Bronchial smooth muscle cell (primary cell): ENCODE measurements at places on chromosomes 13 and 19. TPM values are rescaled to one million over a fixed set of nuclear protein-coding genes. Genes with fewer than 3 reads are reported as not detected.

The DNAAF3 gene
- total RNA-seq: 0.26 and 0.47 TPM in 2 replicates

The HNRNPUL1 gene
- 48.0 and 54.5 TPM in 2 replicates for total RNA-seq

The NKPD1 gene
- total RNA-seq: 0.47 and 0.52 TPM in 2 replicates

The NLRP11 gene
- not detected in 2 replicates for total RNA-seq

The MAST1 gene
- 0.95 and 1.2 TPM in 2 replicates for total RNA-seq

The SYNE4 gene
- 0.16 TPM in 1 of 2 replicates, not detected in the other for total RNA-seq

The FXYD7 gene
- total RNA-seq: 0.17 TPM in 1 of 2 replicates, not detected in the other

The GPR4 gene
- total RNA-seq: under 0.01 TPM in 1 of 2 replicates, not detected in the other

The TINCR gene
- total RNA-seq: under 0.01 TPM in 2 replicates

The ZNF30 gene
- total RNA-seq: 3.1 and 3.3 TPM in 2 replicates

The PLK5 gene
- total RNA-seq: under 0.01 TPM in 1 of 2 replicates, not detected in the other

The KLK12 gene
- not detected in 2 replicates for total RNA-seq

The TBXA2R gene
- total RNA-seq: 1.1 and 1.5 TPM in 2 replicates

The PGLYRP2 gene
- not detected in 2 replicates for total RNA-seq

The HRC gene
- total RNA-seq: 0.09 TPM in 1 of 2 replicates, not detected in the other

The GSX1 gene
- total RNA-seq: not detected in 2 replicates
